ENCODE measurements at places on chromosomes 11 and 22. TPM values are rescaled to one million over a fixed set of nuclear protein-coding genes. Genes with fewer than 3 reads are reported as not detected.
A peak's percentile ranks its signal among the peaks of the same experiment; 100 is the strongest.

DNA sequence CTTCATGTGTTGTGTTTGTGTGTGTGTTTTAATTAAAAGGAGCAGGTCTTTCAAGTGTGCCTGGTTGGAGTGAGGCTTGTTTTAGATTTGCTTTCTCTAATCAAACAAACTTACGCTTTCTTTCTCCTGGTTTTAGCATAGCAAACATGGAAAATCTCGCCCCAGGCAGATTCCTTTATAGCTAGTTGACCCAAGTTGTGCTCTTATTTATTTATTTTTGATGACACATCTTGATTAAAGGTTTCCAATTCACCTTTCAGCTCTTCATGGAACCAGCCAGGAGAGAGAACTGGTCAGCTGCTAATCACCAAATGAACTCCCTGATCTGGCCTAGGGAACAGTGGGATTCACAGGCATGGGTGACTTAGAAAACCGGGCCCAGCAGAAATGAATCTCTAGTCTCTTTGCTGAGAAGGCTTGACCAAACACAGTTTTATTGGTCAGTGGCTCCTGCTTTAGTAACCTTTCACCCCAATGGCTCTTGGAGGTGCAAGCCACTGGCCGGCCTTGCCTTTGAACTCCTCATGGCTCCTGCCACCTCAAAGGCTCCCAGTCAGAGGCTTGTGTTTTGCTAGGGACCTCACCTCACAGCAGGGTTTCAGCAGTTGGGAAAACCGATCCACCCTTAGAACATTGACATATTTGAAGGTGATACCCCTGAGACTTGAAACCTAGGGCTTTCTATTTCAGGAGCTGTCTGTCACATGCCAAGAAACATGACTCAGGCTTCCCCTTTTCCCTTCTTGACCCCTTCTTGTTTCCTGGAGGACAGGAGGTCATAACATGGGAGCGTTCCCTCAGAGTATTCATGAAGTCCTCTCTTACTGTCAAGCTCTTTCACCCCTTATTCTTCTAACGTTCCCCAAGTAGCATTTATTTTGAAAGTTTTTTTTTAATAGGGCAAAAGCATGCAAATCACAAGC, 48.8 kb downstream of the EXT2 start:
- no peak for DNase-seq
- H3K4me3 ChIP-seq, result no peak overlapping the region

Gene CSNK2A3
- 2.0 TPM for total RNA-seq

Gene CHEK2
- 2.2 TPM for total RNA-seq

Gene DDX17
- total RNA-seq, result 133 TPM

DNA sequence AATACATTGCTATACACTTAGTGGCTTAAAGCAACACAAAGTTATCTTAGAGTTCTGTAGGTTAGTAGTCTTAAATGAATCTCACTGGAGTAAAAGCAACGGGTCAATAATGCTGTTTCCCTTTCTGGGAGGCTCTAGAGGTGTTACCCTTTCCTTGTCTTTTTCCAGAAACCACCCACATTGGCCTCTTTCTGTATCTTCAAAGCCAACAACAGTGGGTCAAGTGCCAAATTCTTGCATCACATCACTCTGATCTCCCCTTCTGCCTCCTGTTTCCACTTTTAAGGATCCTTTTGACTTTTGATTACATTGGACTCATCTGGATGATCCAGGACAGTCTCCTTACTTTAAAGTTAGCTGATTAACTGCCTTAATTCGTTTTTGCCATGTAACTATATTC, 93.6 kb downstream of the DDX10 start:
- H3K4me1 ChIP-seq, result peaks cover 5% of the 10 kb centered on the region
- H3K4me3 ChIP-seq, result no peak overlapping the region
- no peak for DNase-seq
- no peak overlapping the region for H3K27ac ChIP-seq
- H3K36me3 ChIP-seq, result no peaks in the 10 kb centered on the region

GRCh38 chr11:116823031-116823843, at the start of gene APOA4:
Gene APOA4, minus strand, starts transcription at chr11:116823304. Its CDS starts 113 bp downstream, at chr11:116823191.
- no peaks in the 10 kb centered on the region for H3K36me3 ChIP-seq
- H3K4me1 ChIP-seq, result no peaks in the 10 kb centered on the region
- no peaks in the 10 kb centered on the region for H3K27me3 ChIP-seq
- no peak for DNase-seq
- H3K4me3 ChIP-seq, result no peak within 1 kb of the TSS
- H3K27ac ChIP-seq, result peak within 1 kb of the TSS; percentile 58

Gene BTG4
- total RNA-seq, result not detected

Gene PEX16
- 15.2 TPM for total RNA-seq

Measured in psoas muscle (tissue), 8 donors.